NCI-H2227 treated with DMSO at 0.1 percent for 48 hours (cell line): ENCODE measurements at places on chromosomes 7 and 10.

DNA sequence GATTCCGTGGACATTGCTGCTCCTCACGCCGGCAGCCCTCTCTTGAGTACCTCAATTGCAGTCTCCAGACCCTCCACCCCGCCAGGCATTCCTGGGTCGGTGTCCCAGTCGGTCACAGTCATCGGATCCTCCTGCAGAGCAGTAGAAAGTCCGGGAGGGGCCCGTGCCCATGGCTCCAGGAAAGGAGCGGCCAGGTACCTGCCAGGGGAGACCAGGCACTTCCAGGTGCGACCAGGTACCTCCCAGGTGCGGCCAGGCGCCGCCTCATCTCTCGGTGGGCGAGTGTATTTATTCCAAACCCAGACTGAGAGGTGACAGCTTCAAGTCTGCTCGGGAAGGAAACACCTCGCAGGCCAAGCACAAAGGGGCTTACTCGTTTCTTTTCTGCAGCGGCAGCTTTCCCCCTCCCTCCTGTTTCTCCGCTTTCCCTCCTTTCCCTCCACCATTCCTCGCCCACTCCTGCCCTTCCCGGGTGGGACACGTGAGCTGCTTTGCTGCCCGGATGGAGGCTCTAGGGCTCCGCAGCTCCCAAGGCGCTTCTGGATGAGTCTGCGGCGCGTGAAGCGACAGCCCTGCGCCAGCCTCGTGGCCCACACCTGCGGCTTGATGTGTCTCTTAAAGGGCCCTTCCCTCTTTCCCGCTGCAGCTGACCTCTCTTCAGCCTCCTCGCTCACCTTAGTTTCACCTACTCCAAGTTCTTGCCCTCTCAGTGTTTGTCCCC lies 39.4 kb upstream of the AGK start:
- DNase-seq: no peak

DNA sequence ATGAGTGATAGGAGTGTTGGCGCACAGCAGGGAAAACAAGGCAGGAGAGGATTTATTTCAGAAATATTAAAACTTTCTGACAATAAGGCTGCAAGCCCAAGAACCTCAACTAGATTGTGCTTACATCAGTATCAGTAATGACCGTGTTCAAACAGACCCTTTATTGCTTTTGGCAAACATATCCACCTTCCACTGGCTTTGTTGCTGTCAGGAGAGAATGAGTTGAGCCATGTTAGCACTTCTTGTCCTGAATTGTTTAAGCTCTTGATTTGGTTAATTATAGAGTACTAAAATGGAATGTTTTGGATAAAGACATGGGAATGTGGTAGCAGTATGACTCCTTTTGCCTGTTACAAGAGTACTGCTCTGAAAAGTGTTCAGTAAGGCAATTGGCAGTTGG lies 3.8 kb downstream of the AHCYL2 start:
- no peak for DNase-seq

- DNase-seq: no peak
Measured at GRCh38 chr7:105802604-105803428, 73.6 kb downstream of the ATXN7L1 start.

DNA sequence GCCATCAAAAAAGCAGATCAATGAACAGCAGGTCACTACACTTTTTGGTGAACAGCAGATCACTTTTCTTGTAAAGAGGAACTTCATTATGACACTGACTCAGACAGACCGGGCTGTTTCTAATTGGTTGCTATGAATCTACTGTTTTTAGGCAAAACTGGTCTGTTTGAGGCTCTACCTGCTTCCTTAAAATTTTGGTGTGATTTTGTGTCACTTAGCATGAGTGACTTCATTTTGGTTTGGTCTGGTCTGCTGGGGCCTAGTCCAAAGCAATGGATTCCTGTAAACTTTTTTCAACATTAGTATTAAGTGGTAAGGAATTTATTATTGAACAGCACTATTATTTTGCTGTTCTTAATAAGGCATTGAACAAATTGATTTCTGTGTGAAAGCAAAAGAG lies 41.8 kb upstream of the C10orf71 start:
- DNase-seq: no peak

- DNase-seq: peak; percentile 43
Measured at GRCh38 chr7:98681511-98681910, 64.4 kb downstream of the NPTX2 start.

GRCh38 chr10:86888585-86889381 lies 68.6 kb downstream of the MMRN2 start:
- DNase-seq: no peak

- no peak for DNase-seq
Measured at GRCh38 chr7:158111049-158111751, 476.4 kb downstream of the PTPRN2 start.

DNA sequence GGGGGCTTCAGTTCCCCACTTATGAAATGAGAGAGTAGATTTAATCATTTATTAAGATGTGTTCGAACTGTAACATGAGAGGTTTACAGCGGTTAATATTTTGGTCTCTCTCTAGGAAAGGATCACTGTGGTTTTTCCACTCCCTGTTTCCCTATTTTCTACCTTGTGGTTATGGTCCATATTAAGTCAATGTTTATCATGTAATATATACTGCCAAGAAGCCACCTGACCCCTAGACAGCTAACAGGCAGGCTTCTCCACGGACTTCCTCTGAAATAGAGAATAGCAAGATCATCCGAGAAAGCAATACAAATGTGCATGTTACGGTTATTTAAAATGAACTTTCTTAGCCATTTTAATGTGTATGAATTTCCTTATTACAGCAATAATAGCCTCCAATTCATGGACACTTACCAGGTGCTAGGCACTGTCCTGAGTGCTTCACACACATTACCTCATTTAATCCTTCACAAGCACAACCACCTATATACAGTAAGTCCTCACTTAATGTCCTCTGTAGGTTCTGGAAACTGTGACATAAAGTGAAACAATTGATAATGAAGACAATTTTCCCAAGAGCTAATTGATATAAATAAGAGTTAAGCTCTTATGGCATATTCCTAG lies 835 bp upstream of the COL28A1 start:
- DNase-seq: no peak
